NK-92 treated with Interleukin-12 subunit alpha and Interleukin-12 subunit beta, amount 100 ng/mL, for 24 hours (cell line): ENCODE measurements at places on chromosomes 7 and 10.
A peak's percentile ranks its signal among the peaks of the same experiment; 100 is the strongest.

DNA sequence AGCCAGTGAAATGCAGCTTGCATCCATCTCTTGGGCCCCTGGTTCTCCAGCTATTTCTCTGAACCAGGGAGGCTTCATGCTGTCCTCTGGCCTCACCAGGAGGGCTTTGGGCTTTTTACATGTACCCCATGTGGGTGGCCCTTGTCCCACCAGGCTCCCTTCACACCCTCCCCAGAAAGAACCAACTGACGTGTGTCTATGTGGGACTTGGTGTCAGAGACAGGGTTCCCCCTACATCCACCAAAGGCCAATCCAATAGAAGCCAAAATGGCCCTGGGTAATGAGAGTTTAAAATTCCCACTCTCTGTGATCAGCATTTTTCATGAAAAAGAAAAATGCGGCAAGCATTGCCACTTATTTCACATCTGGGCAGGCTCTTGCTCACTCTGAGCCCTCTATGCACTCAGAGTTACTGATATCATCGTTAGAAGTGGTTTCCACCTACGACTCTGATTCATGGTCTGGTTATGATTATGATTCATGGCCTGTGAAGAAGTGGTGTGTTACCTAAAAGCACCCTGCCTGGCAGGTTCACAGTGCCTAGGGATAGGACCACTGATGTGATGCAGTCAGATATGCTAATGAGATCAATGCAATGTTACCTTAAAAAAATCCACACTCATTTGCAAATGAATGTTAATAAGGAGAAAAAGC lies 133.5 kb downstream of the BUB3 start:
- DNase-seq: no peak

DNA sequence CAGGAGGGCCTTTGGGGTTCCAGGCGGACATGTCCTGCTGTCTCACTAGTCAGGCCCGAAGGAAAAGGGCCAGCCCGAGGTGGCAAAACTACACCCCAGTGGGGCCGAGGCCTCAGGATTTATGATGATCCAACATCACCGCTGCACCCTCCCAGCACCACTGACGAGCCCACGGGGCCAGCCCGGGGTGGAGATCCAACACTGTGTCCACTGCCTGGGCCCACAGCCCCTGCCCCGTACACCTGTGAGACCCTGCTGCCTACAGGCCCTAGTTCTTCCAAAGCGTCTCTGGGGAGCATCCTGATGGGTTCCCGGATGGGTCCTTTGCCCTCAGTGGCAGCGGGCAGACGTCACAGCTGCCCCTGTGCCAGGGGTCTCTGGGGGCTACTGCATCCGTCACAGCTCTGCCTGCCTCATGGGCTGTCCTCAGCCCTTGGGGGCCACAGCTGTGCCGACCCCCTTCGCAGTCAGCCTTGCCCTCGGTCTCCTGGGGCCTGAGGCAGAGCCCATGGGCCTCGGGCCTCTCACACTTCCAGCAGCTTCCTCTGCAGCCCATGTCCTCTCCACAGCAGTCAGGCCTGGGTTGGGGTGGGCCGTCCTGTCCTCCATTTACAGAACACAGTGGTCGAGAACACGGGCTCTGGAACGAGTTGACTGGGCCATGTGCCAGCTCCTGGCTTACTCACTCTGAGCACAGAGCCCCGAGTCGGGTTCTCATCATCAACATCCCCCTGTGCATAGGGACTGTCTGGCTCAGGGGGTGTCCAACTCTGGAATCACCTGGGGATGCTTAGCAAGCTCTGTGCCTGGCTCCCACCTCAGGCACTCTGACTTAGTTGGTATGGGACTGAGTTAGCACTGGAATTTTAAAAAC lies 64.9 kb downstream of the FOXL3 start:
- DNase-seq: no peak

DNA sequence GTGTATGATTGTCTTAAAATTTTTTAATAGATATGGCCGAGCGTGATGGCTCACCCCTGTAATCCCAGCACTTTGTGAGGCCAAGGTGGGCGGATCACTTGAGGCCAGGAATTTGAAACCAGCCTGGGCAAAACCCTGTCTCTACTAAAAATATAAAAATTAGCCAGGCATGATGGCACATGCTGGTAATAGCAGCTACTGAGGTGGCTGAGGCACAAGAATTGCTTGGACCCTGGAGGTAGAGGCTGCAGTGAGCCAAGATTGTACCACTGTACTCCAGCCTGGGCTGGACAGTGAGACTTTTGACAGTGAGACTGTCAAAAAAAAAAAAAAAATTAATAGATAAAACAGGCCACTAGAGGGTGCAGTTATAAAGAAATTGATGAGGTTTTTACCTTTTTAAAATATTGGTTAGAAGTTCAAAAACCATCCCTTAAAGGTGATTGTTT lies 20.5 kb downstream of the NOM1 start:
- no peak for DNase-seq

DNA sequence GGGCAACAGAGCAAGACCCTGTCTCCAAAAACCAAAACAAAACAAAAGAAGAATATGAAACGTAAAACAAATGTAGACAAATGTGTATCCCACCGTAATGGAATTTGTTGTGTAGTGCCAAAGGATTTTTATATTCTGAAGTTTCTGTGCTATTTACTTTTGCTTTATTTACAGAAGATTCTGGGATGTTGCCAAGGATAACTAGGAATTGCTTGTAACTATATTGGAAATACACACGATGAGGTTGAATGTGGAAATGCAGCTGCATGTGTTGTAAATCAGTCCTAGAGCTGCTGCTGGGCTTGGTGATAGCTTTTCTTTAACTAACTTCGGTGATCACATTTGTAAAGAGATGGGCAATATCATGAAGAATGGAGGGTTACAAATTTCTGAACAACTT lies 39.5 kb downstream of the GALNT17 start:
- DNase-seq: no peak

GRCh38 chr7:94632338-94633013 lies 23.5 kb downstream of the SGCE start:
- DNase-seq: no peak

DNA sequence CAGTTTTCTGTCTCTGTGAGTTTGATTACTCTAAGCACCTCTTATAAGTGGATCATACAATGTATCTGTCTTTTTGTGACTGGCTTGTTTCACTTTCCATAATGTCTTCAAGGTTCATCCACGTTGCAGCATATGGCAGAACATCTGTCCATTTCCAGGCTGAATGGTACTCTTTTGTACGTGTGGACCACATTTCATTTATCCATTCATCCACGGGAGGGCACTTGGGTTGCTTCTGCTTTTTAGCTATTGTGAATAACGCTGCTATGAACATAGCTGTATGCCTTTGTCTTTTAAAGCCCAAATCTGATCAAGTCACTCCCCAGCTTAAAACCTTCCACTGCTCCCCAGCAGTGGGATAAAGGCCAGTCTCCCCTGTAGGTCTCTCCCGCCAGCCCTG lies 31.5 kb downstream of the EGFR start:
- DNase-seq: no peak

DNA sequence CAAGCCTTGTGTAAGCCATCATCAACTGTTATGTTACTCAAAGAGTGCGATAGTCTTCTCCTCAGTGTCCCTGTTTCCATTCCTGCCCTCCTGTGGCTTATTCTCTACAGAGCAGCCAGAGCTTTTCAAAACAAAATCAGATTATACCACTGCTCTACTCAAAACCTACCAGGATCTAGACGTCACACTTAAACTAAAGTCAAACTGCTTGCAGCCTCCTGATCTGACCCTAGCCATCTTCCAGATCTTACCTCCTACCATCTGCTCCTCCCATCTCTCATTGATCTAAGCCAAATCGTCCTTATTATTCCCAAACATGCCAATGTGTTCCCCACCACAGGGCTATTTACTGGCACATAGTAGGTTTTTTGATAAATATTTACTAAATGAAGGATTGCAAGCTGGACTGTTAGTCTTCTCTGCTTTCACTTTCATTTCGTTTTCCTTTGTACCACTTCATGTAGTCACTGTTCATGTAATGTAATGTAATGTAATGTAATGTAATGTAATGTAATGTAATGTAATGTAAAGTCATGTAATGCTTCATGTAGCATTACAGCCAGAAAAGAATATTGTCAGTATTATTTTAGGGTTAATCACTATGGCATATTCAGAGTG lies 116.1 kb downstream of the GPR37 start:
- no peak for DNase-seq

- no peak for DNase-seq
Observed at GRCh38 chr10:62734781-62735463, 69.6 kb upstream of the ADO start.

DNA sequence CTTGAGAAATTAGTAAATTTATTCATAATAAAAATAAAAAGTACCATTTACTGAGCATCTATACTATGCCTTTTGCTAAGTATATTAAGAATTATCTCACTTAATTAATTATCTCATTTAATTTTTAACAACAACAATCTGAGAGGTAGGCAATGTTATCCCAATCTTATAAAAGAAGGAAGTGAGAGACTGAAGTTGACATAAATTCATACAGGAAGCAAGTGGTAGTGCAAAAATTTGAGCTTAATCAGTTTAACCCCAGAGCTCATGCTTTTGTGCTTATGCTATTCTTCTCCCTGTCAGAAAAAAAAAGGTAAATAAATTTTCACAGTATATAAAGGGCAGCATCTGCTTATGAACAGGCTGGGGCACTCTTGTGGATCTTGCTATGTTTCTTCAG lies 2.7 kb upstream of the LIPF start:
- DNase-seq: no peak

DNA sequence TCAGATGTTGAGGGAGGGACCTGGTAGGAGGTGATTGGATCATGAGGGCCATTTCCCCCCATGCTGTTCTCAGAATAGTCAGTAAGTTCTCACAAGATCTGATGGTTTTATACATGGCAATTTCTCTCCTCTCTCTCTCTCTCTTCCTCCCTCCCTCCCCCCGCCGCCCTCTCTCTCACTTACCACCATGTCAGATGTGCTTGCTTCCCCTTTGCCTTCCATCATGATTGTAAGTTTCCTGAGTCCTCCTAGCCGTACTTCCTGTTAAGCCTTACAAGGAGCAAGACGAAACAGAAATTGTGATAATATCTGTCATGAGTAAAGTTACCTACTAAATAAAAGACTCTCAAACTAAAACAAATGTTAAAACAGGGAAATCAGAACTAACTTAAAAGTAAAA lies 19.9 kb upstream of the GPR141 start:
- no peak for DNase-seq

DNA sequence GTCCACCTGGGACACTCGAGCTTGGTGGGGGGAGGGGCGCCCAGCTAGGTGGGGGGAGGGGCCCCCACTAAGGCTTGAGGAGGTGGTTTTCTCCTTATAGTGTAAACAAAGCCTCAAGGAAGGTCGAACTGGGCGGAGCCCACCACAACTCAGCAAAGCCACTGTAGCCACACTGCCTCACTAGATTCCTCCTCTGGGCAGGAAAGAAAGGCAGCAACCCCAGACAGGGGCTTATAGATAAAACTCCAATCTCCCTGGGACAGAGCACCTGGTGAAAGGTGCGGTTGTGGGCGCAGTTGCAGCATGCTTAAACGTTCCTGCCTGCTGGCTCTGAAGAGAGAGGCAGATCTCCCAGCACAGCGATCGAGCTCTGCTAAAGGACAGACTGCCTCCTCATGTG lies 133.1 kb downstream of the SNX13 start:
- DNase-seq: no peak

- DNase-seq: no peak
Observed at GRCh38 chr10:115981081-115981480, 291.9 kb downstream of the GFRA1 start.

DNA sequence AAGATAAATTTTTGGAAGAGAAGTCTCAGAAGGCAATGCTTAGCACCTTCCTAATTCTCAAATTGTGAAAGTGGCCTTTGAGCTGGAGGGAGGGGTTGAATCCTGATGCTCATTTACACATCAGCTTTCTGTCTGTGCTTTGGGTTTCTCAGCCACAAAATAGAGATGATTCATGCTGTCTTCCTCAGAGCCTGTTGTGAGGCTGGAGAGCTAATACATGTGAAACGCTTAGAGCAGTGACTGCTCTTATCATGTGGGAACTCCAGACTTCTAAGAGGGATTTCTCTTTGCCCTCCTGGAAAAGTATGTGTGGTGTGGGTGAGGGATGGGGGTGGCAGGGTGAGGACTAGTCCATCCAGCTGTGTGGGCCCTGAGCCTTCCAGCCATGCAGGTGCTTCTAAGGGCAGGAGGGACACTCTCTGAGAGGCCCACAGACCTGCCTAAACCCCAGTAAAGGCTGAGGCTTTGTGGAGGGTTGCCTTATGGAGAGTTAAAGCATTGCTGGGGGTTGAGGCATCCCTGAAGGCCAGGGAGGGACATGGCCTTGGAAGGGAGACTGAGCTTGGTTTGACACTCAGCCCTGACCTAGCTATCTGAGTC lies 4.8 kb upstream of the EVX1 start:
- peak; percentile 21 for DNase-seq

GRCh38 chr10:5583525-5584175 lies 58.9 kb downstream of the CALML3 start:
- no peak for DNase-seq

DNA sequence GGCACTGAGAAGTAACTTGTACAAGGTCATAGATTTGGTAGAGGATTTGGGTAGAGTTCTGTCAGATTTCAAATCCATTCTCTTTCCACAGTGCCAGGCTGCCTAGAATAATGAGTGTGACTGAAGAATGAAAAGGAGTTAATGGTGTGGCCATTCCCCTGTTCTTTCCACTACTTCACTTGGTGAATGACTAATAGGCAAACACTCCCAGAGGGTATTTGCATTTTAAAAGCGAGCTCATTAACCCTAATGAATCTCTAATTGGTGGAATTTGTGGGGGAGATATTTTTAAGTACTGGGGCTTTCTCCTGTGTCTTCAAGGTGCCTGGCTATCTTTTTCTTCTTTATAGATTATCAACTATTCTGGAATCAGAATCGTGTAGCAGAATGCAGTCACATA lies 74.8 kb upstream of the RPA3 start:
- no peak for DNase-seq

DNA sequence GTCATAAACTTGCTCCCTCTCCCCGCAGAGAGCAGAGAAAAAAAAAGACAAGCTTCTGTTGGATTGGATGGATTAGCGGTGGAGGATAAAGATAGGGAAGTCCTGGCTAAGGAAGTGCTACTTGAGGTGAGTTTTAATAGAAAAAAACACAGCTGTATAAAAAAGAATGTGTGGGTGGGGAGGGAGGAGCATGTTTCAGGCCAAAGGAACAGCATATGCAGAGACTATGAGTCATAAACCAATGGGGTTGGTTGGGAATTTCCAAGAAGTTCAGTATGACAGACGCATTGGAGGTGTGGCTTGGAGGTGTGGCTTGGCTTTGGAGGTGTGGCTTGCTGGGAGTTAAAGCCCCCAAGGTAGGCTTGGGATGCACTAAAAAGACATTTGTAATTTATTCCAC lies 103.0 kb upstream of the LSM8 start:
- peak; percentile 25 for DNase-seq

- no peak for DNase-seq
Observed at GRCh38 chr10:3036155-3037021, 31.0 kb upstream of the PFKP start.

- DNase-seq: no peak
Observed at GRCh38 chr7:32591938-32592337, 96.6 kb downstream of the AVL9 start.

GRCh38 chr10:121322776-121323175 lies 275.5 kb downstream of the FGFR2 start:
- DNase-seq: no peak
